B cell (primary cell): ENCODE measurements at places on chromosomes 4 and X.

GRCh38 chr4:141705048-141705746 lies 68.8 kb downstream of the IL15 start:
- DNase-seq: peak; percentile 11

- DNase-seq: no peak
These were observed 54.8 kb downstream of the C4orf51 start for GRCh38 chr4:145734576-145735346.

DNA sequence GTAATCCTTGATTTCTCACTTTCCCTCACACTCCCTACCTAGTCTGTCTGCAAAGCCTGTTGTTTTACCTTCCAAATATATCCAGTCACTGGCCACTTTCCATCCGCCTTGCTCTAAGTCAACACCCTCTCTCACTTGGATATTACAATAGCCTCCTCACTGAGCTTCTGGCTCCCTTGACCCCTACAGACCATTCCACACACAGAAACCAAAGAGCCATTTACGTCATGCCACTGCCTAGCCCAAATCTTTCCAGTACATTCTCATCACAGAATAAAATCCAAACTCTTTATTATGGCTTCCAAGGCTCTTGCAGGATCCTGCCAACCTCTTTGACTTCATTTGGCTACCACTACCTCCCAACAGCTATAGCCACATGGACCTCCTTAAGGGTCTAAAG lies 25.7 kb upstream of the ARHGEF9 start:
- DNase-seq: no peak

DNA sequence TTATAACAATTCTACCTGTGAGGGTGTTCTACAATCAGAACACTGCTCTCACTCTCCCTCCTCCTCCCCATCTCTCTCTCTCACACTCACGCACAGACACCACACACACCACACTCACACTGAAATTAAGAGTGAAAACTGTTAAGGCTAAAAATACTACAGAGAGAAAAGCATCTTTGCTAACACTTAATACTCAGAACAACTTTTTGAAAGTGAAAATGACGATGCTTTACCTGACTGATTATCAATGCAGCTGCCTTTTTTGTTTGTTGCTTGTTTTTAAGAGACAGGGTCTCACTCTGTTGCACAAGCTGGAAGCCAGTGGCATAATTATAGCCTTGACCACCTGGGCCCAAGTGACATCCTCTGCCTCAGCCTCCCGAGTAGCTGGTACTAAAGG lies 222.4 kb downstream of the APBB2 start:
- DNase-seq: peak; percentile 12

GRCh38 chrX:103517246-103517645 lies 2.0 kb downstream of the RAB40A start:
- no peak for DNase-seq

DNA sequence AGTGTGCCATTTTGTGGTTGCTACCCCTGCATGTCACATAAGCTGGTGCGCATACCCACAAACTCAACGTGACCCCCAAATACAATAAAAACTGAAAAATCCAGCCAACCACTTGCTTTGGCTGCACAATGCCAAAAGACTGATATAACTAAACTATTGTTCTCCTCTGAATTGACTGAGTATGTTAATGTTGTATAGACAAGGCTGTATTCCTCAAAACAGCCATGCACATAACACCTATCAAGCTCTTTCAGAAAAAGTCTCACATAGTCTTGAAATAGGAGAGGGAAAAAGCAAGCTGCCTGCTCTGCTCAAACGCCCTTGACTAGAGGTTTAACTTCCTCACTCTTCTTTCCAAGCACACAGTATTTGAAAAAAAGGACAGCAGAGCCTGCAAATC lies 126.4 kb upstream of the NOCT start:
- no peak for DNase-seq

GRCh38 chrX:54926978-54927377 lies 6.4 kb downstream of the TRO start:
- no peak for DNase-seq

DNA sequence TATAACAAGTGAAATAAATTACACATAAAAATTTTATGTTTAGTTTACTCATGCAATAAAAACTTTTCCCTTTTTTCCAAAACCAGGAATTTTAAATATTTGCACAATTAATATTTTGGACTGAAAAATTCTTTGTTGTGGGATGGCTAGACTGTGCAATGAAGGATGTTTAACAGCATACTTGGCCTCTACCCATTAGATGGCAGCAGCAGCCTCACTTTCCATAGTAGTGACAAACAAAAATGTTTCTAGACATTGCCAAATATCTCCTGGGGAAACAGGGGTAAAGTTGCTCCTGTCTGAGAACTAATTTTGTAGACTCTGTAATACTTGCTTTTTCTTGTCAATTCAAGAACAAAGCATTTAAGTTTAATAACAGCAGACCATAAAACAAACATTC lies 49.8 kb downstream of the SCLT1 start:
- no peak for DNase-seq

GRCh38 chr4:153950100-153950979 lies 161.5 kb upstream of the SFRP2 start:
- no peak for DNase-seq

DNA sequence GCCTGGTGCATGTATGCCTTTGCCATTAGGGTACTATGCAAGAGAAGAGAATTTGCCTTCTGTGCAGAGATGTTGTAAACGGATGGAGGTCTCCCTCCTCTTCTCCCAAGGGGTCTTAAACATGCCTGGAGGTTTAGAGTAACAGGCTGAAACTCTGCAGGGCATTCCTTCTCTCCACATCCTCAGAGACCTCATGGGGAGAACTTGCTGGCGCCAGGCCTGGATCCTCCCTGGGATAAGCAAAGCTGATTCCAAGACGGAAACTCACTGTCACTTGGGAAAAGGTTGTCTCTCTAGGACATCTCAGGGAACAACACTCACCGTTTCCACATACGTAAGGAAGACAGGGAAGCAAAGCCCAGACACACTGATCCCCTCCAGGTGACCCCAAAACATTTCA lies 76.9 kb upstream of the GPM6B start:
- DNase-seq: no peak

GRCh38 chrX:77918568-77918967 lies 8.1 kb downstream of the ATP7A start:
- DNase-seq: no peak

DNA sequence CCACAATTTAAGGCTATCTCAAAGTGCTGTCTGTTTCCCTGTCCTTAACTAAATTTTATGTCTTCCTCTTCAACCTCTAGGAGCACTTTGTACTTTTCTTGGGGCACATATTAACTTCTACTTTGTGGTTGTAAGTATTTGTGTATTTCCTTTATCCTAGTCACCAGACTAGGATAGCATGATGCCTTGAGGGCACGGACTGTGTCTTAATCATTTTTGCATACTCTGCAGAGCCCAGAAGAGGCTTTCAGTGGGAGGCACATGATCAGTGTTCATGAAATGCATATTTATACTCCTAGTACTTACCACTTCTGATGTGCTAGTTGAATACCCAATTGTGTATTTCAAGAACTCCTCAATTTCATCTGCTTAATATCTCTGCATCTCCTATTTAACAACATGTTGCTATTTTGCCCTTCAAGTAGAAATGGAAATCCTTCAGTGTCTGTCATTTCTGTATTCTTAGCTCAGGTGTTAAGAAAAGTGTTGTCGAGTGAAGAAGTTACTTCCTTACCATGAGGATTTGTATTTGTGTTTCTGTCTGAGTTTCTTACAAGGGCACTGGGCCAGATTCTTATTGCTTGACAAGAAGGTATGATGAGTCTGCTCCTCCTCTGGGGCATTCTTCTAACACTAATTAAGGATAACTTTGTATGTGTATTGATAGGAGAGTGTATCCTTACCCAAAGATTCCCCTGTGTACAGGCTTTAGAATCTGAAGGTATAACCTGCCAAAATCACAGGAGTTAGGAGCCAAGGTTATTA lies 28.3 kb upstream of the PGRMC2 start:
- DNase-seq: no peak

DNA sequence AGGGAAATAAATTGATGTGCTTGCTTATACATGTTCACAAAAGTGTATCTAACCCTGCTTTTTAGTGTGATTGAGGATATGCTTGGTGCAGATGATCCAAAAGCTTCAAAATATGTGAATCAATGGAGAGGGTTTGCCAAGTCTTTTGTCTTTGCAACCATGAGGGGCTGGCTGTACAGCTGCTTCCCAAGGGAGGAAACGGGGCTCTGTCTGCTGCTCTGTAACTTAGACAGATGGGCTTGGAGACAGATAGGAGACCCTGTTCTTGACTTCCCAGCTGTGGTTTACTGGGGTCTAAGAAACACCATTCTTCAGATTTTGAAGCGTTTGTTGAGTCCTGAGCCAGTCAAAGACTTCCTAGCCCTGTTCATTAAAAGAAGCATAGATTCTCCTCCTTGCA lies 152.3 kb downstream of the DCLK2 start:
- no peak for DNase-seq

DNA sequence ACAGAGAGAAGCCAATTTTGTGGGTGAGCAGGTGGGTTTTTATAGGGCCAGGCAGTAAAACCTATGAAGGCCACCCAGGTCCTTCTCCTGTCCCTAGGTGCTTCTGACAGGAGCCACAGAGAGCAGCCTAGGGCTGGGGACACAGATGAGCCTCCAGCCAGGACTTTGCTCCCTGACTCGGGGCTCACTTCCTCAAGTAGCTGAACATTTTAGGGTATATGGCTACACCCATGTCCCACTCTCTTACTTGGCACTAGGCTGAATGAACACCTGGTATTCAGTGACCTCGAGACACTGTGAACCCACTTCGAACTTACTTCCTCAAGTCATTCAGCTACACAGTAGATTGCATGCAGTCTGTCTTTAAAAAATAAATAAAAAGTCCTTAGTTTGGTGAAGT lies 217.3 kb downstream of the MID1IP1 start:
- no peak for DNase-seq

DNA sequence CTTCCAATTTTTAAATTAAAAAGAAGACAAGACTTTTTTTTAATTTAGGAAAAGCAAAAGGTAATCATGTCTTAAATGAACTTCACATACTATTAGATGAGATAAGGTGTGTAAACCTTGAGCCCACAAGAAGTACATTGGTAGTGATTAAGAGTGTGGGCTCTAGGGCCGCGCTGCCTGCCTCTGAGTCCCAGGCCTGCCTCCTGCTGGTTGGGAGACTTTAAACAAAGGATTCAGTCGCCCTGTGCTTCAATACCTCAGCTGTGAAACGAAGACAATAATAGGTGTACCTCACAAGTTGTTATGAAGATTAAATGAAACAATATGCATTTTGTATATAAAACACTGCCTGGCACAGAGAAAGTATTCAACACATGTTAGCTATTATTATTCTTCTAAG lies 95.9 kb upstream of the MYOZ2 start:
- DNase-seq: no peak
